NCI-H82 (cell line): ENCODE measurements at places on chromosomes 7 and 10.

GRCh38 chr7:121521711-121522400 is 125.7 kb upstream of the FAM3C start:
- no peak for DNase-seq

GRCh38 chr7:130112093-130112492 is 41.8 kb downstream of the KLHDC10 start:
- DNase-seq = no peak

DNA sequence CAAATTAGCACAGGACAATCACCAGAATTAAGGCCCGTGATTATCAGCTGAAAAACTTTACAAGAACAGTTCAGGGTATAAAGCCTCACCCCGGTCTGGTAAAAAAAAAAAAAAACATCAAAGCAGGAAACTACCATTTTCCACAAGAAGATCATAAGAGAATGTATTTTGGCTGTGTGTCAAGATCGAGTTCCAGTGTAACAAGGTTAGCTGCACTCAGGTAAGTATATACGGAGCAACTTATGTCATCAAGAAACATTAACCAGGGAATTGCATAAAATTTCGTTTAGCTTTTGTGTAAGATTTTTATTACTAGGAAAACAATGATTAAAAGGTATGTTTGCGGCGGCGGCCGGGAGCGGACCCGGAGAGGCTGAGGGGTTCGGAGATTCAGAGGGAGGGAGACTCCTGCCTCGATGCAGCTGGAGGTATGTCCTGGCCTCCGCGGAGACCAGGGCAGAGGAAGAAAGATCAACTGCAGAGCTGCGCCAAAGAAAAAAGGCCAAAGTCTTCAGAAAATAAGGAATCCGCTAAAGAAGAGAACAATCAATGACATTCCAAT is 533.8 kb upstream of the CNTNAP2 start:
- no peak for DNase-seq

- no peak for DNase-seq
These were observed 124.2 kb upstream of the BMPER start for GRCh38 chr7:33781167-33781566.

GRCh38 chr10:109769966-109770365 is 153.3 kb downstream of the XPNPEP1 start:
- no peak for DNase-seq

DNA sequence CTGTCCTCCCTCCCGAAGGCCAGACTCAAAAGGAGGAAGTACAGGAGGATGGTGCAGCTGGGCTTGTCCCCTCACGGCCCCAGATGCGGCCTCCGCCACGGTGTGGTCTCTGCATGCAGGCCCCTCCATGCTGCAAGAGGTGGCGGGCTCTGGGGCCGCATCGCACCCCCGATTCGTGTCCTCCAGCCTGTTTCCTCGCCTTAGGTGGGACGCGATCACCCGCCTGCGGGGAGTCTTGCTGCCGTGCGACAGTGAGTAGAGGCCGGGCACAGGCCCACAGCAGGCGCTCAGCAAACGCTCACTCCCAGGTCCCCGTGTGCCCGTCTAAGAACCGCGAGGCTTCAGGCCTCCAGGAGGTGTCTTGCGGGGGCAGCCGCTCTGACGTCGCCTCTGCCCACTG is 13.9 kb upstream of the FAM20C start:
- no peak for DNase-seq

GRCh38 chr10:117535298-117536071 is 7.1 kb upstream of the EMX2 start:
- DNase-seq = no peak

DNA sequence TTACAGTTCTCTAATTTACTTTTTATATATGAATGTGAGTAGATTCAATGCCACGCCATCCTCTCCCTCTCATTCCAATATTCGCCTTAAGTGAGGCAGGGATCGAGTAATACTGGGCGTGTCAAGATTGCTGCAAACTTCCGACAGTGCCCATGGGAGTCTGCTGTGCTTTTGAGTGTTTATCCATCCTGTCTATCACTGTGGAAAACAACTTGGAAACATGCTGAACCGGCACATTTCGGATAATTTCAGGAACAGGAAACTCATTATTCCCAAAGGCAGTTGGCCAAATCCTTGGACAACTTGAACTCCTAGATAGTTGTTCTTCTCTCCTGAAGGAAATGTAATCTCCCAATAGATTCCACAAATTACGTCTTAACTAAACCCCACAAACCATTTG is 28.5 kb downstream of the PIP4K2A start:
- DNase-seq = no peak

- DNase-seq = peak; percentile 45
These were observed 48.3 kb downstream of the ZNF783 start for GRCh38 chr7:149310113-149310836.

DNA sequence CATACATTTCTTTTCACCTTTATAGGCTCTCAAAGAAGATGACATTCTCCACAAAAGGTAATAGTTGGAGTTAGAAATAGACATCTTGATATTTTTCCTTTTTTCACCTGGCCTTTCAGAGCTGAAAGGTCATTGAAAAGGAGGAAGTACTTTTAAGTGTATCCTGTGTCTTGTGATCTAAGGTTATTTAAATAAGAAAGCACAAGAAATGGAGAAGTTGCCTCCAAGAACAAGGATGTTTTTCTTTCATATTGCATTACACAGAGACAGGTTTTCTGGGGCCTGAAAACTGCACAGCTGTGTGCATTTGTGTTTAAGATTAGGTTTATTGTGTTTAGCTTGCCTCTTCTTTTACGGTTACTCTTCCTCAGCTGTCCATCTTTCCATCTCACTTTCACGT is 103.4 kb upstream of the SEMA3D start:
- no peak for DNase-seq

DNA sequence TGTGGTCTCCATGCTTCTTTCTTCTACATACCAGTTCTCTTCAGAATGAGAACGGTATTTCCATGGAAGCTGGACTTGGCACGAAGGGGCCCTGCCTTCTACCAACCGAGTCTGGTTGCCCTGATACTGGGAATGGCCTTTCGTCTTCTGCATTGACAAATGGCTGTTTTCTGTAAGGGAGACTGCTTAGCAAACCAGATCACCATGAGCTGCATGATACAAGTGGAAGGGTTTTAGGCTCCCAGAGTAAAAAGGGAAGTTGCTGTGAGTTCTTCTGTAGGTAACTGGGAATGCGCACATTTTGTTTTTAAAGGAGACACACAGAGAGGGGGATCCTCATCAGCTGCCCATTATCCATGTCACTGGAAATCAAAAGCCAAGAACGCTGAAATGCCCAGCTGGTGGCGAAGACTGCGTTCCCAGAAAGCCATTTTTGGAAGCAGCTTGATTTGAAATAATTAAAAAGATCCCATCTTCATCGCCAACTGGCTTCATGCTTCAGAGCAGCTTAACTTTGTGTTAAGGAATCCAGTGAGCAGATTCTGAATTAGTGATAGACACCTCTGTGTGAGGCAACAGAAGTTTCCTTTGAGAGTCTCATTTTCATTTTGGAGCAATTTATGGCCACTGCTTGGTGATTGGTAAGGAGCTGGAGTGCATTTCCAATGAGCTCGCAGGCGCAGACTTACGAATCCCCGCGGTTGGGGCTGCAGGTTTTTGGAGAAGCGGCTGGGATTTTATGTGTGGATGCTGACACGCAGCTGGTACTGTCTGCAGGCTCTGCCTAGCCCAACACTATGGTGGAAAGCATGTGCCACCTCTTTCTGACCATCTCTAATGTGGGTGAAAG is 672.7 kb upstream of the FOXK1 start:
- DNase-seq = no peak

DNA sequence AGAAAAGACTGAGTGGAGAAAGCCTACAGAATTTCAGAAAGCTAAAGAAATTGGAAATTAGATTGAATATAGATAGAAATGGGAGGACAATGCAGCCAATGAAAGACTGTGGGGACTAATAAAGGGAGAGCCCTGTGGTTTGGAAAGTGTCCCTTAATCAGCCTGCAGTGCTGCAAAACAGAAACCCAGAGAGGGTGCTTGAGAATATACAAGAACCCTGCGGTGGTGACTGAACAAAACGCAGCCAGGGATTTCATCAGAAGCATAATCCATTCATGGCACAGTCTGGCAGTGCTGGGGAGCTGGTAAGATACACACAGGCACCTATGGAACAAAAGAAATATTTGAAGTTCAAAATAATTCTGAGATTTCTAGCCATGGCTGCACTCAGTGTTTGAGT is 19.1 kb downstream of the CEP41 start:
- DNase-seq = peak; percentile 46

GRCh38 chr10:35561715-35562114 is 43.4 kb upstream of the GJD4 start:
- no peak for DNase-seq

DNA sequence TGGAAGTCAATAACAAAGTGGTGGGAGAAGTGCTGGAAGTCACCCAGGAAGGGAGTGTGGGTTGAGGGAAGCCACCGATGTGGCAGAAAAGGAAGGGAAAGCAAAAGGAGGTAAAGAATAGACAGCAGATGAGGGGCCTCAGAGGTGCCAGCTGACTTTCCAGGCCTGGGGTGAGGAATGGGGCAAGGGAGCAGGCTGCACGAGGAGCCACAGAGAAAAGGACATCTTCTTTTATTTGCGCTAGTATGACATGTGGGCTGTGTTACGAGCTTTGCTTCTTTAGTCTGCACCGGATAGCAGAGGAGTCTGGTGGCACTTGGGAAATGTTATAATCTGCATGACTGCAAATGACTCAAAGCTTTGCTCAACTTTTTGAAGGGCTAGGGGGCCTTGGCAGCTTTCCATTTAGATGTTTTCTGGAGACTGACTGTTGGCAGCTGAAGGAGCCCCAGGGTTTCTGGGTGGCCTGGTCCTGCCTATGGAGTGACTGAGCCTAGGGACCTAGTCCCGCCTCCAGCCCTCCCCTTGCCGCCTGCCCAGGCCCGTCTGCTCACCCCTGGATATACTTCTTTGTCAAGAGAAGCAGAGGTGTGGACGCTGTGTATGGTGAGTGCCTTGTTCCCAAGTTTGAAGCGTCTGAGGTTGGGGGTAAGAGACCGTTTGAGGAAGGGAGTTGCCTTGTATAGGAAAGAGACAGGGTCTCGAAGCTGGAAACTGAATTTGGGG is 5.1 kb downstream of the PRXL2A start:
- DNase-seq = peak; percentile 77

GRCh38 chr10:110651044-110651958 is 7.2 kb downstream of the RBM20 start:
- DNase-seq = peak; percentile 56

DNA sequence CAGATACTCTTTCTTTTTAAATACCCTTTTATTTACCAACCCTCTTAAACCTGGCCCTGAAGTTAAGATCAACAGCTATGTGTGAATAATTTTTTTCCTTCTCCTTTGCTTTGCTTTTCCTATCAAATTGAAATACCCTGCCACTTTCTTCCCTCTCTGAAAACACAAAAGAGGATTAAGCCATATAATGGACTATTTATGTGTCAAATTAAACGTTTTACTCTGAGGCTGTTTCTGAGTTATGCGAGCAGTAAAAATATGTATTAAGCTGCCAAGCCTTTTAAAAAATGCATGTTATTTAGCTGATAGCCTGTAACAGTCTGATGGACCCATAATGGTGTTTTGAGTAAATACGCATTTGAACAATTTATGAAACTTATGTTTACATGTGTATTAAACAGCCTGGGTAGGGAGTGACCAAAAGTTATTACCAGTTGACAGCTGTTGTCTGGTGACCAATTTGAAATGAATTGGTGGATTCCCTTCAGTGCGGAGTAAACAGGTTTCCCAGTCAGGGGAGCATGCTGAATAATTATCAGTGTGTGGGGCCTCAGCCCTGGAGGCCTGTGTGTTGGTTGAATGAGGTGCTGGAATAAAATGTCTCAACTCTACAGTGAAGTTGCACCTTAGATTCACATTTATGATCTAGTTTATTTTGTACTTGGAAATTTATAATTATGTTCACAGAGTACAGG is 89.6 kb downstream of the AUTS2 start:
- DNase-seq = peak; percentile 71

DNA sequence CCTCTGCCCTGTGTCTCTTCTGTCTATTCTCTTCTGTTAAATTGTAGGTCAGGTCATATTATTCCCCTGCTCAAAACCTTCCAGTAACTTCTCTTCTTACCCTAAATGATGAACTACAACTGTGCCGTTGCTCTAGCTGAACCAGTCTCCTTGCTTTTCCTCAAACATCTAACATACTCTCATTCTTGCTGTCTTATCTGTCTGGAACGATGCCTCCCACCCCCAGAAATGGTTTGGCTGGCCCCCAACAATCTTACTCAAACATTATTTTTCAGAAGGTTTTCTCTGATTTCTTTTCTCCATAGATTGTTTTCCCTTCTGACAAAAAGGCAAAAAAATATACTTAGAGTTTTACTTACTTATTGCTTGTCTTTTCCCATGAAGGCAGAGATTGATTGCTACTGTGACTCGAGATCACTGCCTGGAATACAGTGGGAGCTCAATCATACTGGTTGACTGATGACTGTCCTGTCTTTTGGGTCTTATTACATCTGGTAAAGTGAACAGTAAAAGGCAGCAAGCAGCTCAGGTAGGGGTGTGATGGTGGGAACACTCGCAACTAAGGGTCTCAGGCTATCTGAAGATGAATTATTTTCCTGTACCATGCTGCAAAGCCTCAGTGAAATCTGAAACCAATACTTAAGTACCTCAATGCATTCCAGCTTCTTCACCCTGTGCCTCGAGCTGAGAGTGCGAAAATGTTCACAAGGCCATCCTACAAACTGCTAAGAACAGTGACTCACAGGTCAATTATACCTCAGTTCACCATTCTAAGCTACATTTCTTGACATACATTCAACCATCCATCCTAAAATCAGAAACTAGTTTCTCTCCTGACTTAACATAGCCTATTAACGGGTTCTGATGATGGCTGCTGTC is 67.6 kb downstream of the DNMBP start:
- no peak for DNase-seq
